Fibroblast of skin of left biceps (primary cell): ENCODE measurements at places on chromosomes 1 and 21.

GRCh38 chr1:19650416-19651140 is 6.5 kb downstream of the NBL1 start:
- DNase-seq = no peak

- no peak for DNase-seq
Measured at GRCh38 chr1:23627069-23627735, 64.4 kb upstream of the RPL11 start.

DNA sequence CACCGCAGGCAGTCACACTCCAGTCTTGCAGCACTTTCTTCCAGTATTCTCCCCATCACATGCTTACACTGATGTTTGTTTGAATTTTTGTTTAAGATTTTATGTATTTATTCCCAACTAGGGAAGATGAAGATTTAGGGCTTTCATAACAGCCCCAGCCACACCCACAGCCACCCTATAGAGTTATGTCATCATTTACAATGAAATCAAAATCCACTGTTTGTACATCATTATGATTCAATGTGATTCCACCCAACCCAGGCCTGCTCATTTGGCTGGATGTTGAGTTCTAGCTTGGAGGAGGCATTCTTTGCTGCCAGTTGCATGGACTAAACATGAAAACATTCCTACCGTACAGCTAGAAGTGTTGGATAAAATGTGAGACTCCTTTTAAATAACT is 35.8 kb downstream of the RIPK4 start:
- DNase-seq = no peak

DNA sequence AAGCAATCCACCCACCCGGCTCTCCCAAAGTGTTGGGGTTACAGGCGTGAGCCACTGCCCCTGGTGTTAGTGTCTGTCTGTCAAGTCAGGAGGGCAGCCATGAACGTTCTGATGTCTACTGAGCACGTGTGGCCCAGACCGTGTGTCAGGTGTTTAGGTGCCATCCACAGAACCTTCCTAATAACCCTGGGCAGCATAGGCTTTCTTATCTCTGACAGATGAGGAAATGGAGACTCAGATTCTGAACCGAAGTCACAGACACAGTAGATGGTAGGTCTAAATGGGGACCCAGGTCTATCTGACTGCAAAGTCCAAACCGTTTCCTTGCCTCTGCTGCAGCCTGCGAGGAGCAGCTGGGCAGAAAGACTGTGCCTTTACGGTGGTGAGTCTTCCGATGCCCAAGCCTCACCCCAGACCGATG is 622 bp upstream of the IL6R start:
- DNase-seq = no peak

DNA sequence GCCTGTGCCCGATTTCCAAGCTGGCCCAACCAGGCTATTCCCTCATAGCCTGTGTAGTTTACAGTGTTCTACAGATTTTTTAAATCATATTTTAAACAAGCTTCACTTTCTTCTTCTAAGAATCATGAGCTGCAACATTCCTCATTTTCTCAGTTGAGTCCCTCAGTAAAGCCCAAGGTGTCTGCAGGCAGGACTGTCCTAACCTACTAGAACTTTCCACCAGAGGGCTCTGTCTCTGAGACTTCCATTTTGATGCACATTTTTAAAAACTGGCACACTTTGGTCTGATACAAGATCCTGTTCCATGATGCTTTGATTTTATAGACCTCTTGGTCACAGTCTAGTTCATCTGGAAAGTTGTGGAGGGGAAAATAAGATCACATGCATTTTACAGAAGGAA is 21.6 kb upstream of the SLAMF6 start:
- no peak for DNase-seq

GRCh38 chr21:43846430-43846829 is 18.6 kb upstream of the AGPAT3 start:
- no peak for DNase-seq

- no peak for DNase-seq
Measured at GRCh38 chr1:26302733-26303405, 3.6 kb downstream of the UBXN11 start.

GRCh38 chr1:48208251-48208650 is 14.3 kb upstream of the SLC5A9 start:
- no peak for DNase-seq

- DNase-seq = no peak
Measured at GRCh38 chr1:51784997-51785421, 93.5 kb downstream of the NRDC start.

DNA sequence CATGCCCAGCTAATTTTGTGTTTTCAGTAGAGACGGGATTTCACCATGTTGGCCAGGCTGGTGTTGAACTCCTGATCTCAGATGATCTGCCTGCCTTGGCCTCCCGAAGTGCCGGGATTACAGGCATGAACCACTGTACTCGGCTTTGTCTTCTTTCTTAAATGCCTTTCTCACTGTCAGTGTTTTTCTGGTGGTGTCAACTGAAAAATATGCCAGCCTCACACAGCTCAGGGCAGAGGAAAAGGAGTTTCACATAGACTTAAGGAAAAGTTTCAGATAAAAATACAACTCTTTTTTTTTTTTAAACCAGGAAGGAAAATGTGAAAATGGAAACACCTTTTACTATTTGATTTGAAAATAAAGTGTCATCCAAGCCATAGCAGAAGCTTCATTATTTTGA is 4.6 kb upstream of the MAB21L3 start:
- no peak for DNase-seq

DNA sequence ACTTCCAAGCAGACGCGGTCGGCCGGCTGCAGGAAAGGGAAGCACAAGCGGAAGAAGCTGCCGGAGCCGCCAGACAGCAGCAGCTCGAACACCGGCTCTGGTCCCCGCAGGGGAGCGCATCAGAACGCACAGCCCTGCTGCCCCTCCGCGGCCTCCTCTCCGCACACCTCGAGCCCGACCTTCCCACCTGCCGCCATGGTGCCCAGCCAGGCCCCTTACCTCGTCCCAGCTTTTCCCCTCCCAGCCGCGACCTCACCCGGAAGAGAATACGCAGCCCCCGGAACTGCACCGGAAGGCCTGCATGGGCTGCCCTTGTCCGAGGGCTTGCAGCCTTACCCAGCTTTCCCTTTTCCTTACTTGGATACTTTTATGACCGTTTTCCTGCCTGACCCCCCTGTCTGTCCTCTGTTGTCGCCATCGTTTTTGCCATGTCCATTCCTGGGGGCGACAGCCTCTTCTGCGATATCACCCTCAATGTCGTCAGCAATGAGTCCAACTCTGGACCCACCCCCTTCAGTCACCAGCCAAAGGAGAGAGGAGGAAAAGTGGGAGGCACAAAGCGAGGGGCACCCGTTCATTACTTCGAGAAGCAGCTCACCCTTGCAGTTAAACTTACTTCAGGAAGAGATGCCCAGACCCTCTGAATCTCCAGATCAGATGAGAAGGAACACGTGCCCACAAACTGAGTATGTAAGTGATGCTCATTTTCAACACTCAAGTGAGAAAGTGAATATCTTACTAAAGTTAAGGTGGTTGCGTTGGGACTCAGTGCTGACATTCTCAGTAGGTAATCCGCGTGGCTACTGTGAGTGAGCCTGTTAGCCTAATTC is 25.5 kb downstream of the UTS2 start:
- no peak for DNase-seq

DNA sequence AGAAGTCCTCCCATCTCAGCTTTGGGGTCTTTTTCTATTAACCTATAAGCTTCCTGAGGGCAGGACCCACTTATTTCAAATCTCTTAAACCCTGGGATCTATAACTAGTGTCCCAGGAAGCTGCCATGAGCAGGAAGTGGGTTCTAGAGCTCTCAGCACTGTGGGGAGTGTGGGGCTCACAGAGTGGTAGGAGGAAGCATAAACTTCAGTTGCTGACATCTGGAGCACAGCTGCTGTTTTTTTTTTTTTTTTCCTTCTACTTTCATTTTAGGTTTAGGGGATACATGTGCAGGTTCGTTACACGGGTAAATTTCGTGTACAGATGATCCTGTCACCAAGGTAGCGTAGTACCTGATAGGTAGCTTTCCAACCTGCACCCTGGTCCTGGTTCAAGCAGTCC is 59.3 kb downstream of the AK4 start:
- no peak for DNase-seq

- DNase-seq = no peak
Measured at GRCh38 chr1:214331827-214332423, 51.0 kb downstream of the SMYD2 start.

GRCh38 chr1:22567994-22568393 is 4.7 kb downstream of the EPHA8 start:
- no peak for DNase-seq

DNA sequence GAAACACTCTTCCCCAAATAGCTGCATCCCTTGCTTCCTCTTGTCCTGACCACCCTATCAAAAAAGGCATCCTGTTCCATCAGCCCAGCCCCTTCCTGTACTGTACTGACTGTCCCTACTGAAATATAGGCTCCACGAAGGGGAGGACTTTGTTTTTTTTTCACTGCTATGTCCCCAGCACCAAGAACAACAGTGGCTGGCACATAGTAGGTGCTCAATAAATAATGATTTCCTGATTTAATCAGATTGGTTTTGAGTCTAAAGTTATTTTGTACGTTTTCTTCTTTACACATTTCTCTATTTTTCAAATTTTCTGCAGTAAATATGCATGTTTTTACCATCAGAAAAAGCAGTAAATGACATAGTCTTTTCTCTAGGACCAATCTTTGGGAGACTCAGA is 73.9 kb downstream of the CD58 start:
- DNase-seq = no peak

- DNase-seq = no peak
Measured at GRCh38 chr1:84949664-84950063, 47.2 kb downstream of the MCOLN2 start.
